CD14-positive monocyte (primary cell): ENCODE measurements at places on chromosomes 7 and 10.
A peak's percentile ranks its signal among the peaks of the same experiment; 100 is the strongest.

DNA sequence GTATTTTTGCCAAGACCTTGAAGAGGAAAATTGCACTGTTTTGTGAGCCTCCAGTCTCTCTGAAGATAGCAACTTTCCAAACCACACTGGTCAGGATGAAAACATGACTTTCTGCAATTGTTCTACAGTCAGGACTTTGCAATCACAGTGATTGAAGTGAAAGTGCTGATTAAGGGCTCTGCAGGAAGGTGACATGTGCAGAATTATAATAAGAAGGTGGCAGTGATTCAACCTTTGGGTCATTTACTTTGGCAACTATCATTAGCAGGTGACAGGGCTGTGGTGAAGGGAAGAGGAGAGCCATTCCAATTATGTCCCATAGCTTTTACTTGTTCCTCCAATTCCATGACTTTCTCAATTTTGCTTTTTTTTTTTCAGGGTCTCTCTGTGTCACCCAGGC lies 350.0 kb upstream of the FZD8 start:
- no peak for DNase-seq

DNA sequence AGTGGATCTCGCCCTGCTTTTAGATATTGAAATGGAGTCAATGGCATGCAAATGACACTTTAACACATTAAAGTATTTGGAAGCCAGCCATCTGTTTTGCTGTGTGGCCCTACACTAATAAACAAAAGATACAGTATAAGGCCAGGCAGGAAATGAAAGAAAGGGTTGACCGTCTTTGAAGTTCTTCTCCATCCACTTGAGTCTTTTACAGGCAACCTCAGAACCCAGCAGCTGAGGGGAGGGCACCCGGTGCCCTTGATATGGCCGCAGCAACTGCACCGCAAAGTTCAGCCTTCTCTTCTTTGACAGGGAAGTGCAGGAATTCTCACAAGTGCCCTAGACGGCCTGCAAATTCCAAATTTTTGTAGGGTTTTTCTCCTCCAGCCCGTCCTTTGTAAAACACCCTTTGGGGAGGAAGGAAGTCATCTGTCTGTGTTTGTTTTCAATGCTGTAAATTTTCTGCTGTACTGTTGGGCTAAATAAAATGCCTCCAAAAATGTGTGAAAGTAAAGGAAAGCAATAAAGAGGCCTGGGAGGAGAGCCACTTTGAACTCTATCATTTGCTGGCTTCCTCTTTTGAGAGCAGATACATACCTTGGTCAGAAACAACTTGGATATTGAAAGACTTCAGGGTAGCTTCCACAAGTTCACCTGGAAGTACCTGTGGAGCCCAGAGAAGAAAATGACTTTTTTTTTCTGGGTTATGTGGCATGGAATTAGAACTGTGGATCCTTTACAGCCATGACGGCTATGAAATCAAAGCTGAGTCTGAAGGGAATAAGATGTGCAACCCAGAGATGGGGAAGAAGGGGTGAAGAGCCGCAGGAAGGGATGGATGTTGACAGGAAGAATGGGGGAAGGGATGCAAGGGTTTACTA lies 3.6 kb downstream of the HOXA1 start:
- DNase-seq: no peak

- DNase-seq: no peak
Observed at GRCh38 chr7:38699471-38699870, 68.3 kb upstream of the AMPH start.

DNA sequence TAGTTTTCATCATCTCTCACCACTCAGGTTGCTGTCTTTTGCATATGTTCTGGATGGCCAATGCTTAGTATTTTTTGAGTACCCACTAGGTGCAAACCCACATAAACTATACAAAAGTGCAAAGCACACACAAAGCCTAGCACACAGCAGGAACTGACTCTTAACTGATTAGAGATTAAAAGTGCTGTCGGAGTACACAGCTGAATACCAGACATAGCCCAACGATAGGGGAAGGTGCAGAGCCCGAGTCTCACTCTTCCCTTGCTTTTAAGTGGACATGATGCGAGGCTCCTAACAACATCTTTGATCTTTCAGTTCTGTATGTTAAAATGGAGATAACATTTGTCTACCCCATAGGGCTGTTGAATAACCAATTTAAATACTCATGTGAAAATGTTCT lies 90.8 kb downstream of the DPY19L1 start:
- no peak for DNase-seq

- peak; percentile 86 for DNase-seq
Observed at GRCh38 chr10:30413996-30414576, 19.9 kb upstream of the MAP3K8 start.

- no peak for DNase-seq
Observed at GRCh38 chr7:24705461-24705954, 51.8 kb downstream of the GSDME start.

- no peak for DNase-seq
Observed at GRCh38 chr7:38704751-38705150, 73.6 kb upstream of the AMPH start.

DNA sequence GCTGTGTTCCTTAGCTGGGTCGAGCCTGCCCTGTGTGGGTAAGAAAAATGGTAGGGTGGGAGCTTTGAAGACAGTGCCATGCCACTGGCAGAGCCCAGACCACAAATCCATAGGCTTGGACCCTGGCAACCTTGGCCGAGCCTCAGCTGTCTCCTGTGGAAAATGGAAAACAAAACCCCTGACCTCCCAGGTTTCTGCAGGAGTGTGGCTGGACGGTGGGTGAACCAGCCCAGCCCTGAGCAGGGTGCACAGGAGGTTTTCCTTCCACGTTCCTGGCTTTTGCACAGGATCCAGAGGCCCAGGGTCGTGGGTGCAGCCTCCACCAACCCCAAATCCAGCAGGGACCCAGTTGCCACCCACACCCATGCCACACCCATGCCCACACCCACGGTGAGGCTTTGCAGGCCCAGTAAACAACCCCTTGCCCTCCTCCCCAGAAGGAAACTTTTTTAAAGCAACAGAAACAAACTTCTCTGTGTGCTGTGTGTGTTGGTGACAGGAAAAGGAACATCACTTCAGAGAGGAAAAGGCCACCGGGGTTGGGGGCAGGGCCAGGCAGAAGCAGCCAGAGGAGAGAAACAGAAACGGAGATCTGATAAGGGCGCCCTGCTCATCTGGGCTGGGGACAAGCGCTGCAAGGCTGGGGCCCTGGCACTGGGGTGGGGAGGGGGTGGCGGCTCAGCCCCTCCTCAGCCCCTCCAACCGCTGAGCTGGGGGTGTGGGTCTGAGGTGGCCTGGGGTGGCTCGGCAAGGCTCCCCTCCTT lies 20.7 kb upstream of the ZMIZ1 start:
- DNase-seq: peak; percentile 45

- DNase-seq: no peak
Observed at GRCh38 chr7:46175221-46175620, 254.1 kb upstream of the IGFBP3 start.

GRCh38 chr7:135862586-135863340 lies 114.2 kb upstream of the FAM180A start:
- no peak for DNase-seq

DNA sequence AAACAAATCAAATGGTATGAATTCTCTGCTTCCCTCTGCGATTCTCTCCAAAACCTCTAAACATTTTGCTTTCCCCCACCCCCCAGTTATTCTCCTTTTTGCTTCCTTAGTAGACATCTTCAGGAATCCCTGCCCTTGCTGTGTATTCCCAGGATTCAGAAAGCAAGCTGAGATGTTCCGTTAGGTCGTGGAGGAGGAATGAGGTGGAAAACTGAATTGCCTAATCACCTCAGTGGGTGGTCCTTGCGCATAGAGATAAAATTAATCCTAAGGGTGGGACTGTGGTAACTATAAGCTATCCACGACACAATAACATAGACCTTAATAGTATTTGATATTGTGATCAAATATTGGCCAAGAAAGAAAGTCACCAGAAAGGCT lies 49.1 kb upstream of the SEMA3C start:
- no peak for DNase-seq

DNA sequence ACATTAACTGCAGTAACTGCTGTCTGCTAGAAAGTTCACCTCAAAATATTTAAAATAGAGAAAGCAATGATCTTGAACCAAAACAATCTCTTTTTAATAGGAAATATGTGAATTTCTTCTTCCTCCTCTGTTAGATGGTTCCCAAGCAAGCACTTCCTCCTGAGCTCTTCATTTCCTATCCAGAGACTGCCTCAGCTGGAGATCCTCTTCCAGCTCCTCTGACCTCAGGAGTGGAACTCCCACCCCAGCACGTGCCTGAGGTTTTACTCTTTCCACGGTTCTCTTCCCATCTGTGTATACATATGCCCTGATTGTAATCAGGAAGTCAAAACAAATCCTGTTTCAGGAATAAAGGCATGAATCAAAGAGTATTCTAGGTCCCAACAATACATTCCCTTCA lies 5.6 kb downstream of the DENND11 start:
- DNase-seq: no peak

DNA sequence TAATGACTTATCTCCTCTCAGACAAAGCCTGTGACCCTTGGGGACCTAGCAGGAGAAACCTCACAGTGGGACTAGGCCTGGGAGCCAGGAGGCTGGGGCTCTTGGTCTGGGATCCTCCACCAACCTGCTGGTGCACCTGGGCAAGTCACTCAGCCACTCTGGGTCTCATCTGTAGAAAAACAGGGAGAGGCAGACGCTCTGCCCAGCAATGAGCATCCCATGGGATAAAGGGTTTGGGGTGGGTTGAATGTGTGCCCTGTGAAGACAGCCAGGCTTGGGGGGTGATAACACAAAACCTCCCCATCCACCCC lies 81.6 kb downstream of the ZMIZ1 start:
- DNase-seq: no peak

- DNase-seq: no peak
Observed at GRCh38 chr10:71063401-71063800, 149.0 kb upstream of the UNC5B start.

DNA sequence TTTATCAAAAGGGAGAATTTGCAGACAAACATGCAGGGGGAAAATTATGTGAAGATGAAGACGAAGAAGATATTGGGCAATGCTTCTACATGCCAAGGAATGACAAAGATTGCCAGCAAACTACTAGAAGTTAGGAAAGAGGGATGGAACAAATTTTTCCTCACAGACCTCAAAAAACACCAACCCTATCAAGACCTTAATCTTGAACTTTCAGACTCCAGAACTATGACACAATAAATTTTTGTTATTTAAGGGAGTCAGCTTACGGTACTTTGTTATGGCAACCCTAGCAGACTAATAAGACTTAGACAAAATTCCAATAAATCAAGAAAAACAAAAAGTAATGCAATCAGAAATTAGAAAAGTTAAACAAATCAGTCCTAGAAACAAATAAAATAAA lies 280.0 kb upstream of the GNAI1 start:
- DNase-seq: no peak

- no peak for DNase-seq
Observed at GRCh38 chr7:132394283-132395198, 181.7 kb downstream of the PLXNA4 start.

- no peak for DNase-seq
Observed at GRCh38 chr7:139659922-139660316, 117.9 kb downstream of the HIPK2 start.

GRCh38 chr7:135684136-135684535 lies 21.8 kb downstream of the STMP1 start:
- DNase-seq: no peak

- no peak for DNase-seq
Observed at GRCh38 chr7:628402-628763, 98.1 kb upstream of the DNAAF5 start.

GRCh38 chr7:104156842-104157277 lies 51.0 kb downstream of the ORC5 start:
- no peak for DNase-seq

DNA sequence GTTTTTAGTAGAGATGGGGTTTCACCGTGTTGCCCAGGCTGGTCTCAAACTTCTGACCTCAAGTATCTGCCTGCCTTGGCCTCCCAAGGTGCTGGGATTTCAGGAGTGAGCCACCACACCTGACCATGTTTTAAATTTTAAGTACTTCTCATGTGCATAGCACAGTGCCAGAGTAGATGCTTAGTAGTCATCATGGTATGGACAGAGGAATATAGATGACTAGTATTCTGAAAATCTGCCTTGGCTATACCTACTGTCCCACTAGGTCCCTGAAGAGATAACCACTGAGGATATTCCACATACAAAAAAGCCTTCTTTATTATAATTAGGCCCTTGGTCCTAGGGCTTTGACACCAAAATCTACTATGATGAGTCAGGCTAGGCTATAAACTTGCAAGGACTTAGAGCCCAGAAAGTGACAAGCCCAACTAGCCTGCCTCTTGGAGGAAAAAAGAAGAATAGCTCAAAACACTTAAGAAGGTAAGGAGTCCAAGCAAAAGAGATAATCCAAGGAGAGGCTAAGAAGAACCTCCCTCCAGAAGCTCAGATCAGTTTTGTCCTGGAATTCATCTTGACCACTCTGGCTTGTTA lies 34.0 kb downstream of the LUC7L2 start:
- DNase-seq: no peak

DNA sequence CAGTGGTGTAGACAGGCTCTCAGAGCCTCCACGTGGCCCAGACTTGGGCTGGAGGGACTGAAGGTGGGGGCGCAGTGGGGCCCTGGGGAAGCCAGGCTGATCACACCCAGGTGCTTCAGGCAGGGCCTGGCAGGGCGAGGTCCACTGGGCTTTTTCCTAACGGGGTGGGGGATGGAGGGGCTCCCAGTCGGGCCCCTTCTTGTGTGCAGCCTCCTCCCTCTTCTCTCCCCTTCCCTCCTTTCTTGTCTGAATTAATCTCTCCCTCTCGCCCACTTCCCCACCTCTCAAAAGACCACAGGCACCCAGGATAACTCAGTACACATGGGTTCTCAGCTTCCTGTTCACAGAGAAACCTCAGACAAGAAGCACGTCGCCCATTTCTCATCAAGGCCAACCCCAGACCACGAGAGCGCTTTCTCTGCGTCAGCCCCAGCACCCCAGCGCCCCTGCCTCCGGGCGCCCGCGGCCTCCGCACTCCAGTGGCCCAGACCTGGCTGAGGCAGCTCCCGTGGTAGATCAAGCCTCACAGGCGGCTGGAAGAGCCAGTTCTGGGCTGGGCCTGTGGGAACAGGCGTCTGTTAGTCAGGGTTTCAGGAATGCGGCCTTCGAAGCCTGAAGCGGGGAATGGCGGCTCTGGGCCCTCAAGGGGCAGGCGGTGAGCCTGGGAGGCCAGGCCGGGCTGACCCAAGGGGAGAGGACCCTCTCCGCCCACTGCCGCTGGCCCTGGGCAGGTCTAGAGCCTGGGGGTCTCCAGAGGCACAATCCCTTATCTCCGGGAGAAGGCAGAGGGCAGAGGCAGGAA lies 50.6 kb downstream of the PWWP2B start:
- peak; percentile 85 for DNase-seq

GRCh38 chr10:113663142-113663541 lies 699 bp downstream of the NRAP start:
- no peak for DNase-seq

- peak; percentile 0 for DNase-seq
Observed at GRCh38 chr7:48741545-48741944, 182.8 kb upstream of the CDC14C start.
